ENCODE measurements at places on chromosomes 3 and 15.

DNA sequence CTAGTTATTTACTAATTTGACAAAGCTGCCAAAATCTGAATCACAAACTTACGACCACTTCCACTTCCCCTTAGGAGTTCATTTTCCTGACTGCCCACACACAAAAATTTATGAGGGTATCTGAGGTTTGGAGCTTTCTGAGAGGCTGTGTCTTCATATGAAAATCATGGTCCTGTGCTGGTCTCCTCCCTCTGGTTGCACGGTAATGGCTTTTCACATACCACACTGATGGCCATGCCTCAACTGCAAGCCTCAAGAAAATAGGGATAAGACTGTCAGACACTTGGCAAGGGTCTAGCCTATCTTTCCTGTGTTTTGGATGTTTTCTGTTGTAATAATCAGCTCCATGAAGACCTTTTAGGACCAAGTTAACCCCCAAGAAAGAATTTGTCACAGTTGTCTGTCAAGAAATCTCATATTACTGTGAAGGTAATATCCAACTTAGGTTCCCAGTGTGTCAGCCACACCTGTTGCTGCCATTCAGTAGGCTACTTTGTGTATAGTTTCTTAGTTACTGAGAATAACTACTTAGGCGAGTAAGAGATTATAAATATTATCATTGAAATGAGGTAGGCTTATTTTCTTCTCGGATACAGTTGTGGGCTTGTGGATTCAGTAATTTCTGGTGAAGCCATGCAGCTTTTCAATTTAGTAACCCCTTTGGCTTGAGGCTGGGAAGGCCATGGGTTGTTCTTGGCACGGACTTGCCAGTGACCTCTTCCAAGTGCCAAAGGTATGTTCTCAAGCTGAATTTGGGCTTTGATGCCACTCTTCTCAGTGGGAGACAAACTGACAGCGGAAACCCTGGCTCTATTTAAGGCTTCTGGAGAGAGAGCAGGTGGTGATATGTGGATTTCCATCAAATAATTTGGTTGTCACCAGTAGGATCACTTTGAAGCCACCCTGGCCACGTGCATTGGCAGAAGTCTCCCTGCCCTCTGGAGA, 101.1 kb downstream of the RYR3 start:
- no peak for DNase-seq

DNA sequence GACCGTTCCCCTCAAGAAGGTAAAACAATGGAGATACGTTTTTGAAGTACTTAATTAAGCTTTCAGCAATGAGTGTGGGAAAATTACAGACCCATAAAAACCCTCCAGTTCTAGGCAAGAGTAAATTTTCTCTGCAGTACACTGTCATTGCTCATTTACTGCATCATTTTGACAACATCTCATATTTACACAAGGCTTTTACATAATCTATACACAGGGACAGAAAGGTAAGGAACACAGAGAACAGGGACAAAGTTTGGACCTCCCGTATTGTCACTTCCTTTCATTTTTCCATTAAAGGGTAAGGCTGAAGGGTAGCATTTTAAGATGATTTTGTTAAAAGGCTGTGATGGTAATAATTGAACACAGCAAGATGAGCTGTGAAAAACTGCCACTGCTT, 7.4 kb upstream of the HGD start:
- no peak for DNase-seq

- peak; percentile 69 for DNase-seq
Observed at GRCh38 chr3:141368925-141369794, 856 bp downstream of the ZBTB38 start.

DNA sequence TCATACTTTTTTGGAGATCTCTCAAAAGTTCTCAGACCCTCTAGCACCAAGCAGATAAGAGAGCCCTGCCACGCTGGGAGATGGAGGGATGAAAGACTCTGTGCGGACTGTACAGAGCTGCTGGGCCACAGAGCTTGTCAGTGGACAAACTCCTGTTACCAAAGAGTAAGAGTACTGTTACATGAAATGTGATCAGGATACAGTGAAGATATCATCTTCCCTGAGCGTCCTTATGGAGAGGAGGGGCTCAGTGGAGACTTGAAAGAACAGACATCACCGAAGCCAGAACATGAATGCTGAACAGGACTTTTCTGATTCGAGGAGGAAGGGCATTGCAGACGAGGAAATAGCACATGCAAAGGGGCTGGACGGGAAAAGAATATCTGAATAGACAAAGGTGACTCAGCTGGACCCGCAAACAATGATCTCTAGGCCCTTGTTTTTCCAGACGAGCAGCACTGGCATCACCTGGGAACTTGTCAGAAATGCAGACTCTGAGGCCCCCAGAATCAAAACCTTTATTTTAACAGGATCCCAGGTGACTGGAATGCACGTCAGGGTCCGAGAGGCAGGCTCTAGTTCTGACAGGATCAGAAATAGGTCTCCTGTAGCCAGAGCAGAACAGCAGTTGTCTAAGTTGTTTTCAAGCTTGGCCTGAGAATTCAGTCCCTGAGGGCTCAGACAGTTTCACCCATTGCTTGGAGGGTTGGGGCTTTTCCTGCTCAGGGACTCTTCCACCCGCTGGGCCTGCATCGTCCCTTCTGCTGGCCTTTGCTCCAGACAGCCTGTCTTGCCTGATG, 277.9 kb downstream of the RPLP1 start:
- no peak for DNase-seq

DNA sequence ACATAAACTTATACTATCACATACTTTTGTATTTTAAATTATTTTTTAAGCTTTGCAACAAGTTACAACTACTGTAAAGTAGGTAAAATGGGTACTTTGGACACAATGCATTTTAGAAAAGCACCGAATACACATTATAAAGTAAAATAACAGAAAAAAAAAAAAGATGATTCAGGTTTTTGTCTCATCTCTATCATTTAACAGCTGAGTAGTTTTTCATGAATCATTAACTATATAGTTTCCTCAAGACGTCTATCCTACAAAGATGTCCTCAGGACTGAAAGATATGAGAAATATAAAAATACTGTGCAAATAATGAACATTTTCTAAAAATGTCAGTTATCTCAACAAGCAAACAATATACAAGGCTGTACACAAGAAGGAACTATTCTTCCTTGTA, 46.9 kb downstream of the ANKRD28 start:
- no peak for DNase-seq

- DNase-seq: no peak
Observed at GRCh38 chr3:124202754-124203153, 210.8 kb upstream of the ROPN1 start.

DNA sequence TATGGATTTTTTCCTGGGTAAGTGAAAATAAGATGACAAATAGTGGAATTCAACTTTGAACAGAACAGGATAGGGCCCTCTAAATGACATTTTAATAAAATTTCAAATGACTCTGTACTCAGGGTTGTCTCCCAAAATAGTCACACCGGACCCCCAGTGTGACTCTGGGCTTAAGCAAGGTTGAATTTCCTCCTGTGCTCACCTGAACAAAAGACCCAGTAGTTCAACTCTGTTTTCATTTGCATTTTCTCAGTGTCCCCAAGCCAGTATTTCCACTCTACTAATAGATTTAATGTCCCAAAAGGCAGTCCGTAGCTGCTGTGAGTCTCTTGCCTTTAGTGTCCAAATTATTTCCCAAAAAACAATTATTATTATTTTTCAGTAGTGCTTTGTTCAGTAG, 296.6 kb downstream of the PLOD2 start:
- no peak for DNase-seq

DNA sequence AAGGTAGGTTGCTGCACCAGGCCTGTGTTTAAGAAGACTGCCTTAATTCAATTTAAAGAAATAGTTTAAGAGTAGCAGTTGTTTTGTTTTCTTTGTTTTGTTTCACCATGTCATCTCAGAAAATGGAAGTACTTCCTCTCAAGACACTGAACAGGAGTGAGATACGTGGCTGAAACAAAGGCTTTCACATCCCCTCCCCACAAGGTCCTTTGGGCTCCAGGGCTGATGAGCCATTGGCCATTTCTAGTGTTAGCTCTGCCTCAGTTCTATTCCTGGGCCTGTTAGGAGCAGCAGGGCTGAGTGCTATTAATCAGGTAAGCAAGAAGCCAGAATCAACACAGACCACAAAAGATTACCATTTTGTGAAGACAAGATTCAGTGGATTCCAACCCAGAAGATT, 132.8 kb downstream of the KCNAB1 start:
- peak; percentile 58 for DNase-seq

- no peak for DNase-seq
Observed at GRCh38 chr3:129228891-129229585, 20.4 kb upstream of the COPG1 start.

GRCh38 chr3:150377601-150378300, 30.3 kb upstream of the TSC22D2 start:
- DNase-seq: no peak

GRCh38 chr3:87270908-87271700, 5.3 kb downstream of the POU1F1 start:
- peak; percentile 3 for DNase-seq

DNA sequence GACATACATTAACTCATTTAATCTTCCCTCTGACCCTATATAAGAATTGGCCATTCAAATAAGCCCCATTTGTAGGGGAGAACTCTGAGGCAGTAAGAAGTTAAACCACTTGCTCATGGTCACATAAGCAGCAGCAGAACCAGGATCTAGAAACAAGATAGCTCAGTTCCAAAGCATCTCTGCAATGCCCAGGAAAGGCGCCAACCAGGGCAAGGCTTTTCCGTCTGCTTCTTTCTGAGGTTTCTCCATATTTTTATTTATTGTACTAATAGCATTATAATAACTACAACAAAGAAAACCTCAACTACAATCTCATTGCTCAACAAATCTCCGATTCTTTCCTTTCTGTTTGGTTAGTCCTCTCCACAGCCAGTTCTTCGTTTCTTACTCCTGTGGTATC, 4.3 kb upstream of the UBE2E2 start:
- DNase-seq: no peak

- no peak for DNase-seq
Observed at GRCh38 chr15:75049392-75049791, 26.0 kb downstream of the PPCDC start.

DNA sequence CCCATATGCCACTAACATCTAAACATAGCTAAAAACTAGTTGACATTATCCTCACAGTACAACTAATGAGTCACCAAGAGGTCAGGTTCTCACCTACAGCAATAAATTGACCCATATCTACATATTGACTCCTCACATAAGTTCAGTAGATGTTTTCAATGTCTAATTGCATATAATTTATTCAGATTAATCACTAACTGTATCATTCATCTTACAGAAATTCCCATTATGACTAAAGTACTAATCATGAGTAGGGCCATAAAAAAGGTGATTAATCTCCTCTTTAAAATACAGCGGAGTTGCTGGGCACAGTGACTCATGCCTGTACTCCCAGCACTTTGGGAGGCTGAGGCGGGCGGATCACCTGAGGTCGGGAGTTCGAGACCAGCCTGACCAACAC, 82.4 kb upstream of the ST3GAL6 start:
- DNase-seq: no peak

DNA sequence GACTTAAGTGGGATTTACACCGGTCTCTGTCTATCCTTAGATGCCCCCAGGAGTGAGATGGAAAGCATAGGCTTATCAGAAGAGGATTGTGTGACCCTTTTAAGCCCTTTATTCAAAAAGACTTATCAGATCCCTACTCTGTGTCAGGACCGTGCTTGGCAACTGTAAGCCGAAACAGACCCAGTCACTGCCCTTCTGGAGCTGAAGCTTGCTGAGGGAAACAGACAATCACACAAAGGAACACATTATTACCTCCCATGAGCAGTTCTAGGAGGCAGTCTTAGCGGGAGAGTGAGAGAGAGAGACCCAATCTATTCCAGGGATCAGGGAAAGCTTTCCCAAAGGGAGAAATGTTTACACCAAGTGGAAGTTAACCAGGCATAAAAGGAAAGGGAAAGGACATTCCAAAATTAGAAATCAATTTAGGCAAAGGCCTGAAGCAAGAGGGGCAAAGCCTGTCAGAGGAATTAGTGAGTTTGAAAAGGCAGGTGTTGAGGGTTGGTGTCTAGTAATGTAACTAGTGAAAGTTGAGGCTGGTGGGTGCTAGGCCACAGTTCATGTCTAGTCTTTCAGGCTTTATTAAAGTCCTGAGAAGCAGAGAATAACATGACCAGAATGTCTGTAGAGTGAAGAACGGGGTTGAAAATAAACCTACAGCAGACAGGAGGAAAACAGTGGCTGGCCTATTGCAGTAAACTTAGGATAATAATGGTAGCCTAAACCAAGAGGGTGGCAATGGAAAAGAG, 86.7 kb downstream of the THBS1 start:
- DNase-seq: no peak

DNA sequence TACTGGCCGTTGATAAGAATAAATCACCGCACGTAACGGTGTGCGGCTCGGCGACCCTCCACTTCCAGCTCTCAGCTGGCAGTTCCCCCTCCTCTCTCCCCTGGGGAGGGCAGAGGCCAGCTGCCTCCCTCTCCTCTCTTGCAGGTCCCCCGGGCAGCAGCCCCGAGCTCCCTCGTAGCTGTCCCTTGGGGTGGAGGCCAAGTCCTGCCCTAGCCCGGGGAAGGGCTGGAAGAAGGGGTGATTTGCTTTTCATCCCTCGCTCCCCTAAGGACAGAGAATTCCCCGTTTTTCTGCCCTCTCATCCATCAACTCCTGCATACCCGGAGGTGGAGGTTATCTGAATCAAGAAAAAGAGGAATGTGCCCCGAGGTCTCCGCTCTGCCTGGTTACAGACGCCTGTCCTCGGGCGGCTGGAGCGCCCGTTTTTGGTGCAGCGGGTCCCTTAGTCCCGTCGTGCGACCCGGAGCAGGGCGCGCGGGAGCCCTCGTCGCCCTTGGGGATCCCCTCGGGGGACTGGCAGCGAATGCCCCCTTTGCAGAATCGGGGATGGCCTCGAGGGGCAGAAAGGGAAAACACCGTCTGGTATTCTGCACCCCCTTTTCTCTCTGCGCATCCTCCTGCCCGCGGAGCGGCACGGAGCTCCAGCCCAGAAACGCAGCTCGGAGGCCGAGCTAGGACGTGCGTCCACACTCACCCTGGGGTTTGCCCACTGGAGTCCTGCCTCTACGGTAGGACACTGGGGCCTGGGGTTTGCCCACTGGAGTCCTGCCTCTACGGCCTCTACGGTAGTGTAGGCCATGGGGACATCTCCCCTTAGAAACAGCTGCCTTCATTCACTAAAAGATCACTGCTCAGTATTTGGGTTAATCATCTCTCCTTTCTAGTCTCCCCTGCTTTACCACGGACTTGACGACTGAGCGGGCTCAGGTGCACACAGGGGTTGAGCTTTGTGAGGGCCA, 2.2 kb downstream of the PTPRG start:
- no peak for DNase-seq

GRCh38 chr3:122890077-122890719, 95.3 kb downstream of the SLC49A4 start:
- DNase-seq: peak; percentile 50
